A172 (cell line): ENCODE measurements at places on chromosomes 1 and 21. TPM values are rescaled to one million over a fixed set of nuclear protein-coding genes. Genes with fewer than 3 reads are reported as not detected.

The CDK18 gene
- 31.5 and 34.9 TPM in 2 replicates for total RNA-seq

DNA sequence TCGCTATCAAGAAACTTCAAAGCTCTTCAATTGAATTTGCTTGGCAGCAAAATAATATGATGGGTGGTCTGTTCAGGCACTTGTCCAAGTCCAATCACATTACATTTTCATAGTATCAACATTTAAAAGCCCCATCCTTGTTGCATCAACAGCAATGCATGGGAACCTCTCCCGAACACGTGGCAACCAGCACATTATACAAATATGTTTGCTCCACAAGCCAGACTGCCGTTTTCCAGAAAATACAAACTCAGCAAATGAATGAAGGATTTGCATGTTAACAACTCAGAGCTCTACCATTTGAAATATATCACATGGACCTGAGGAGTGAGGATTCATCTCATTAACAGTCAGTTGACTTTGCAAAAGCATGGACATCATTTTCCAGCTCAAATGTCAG is 20.0 kb upstream of the LYPLAL1 start:
- no peak for DNase-seq

DNA sequence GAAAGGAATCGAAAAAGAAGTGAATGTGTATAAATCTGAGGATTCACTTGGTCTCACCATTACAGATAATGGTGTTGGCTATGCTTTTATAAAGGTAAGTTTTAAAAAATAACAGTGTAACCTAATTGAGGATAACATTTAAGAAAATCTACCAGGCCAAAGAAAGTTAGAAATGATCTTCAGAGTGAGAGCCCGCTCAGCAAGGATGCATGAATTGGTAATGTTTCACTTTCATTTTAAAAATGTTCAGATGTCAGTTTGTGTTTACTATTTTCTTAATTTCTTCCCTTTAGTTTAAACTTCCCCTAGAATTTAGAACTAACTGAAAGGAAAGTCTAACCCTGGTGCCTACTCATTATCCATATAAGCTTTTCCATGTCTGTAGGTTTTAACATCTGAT is 35.0 kb downstream of the GIPC2 start:
- no peak for DNase-seq

- DNase-seq, result peak; percentile 67
Observed at GRCh38 chr1:201584471-201585092, 45.7 kb downstream of the NAV1 start.

The ADAMTS1 gene
- 3.7 and 7.7 TPM in 2 replicates for total RNA-seq
